Stimulated activated CD8-positive, alpha-beta memory T cell treated with anti-CD3 and anti-CD28 coated beads, Interleukin-15, amount 100 ng/mL, for 24 hours (primary cell): ENCODE measurements at places on chromosomes 5 and 9.

DNA sequence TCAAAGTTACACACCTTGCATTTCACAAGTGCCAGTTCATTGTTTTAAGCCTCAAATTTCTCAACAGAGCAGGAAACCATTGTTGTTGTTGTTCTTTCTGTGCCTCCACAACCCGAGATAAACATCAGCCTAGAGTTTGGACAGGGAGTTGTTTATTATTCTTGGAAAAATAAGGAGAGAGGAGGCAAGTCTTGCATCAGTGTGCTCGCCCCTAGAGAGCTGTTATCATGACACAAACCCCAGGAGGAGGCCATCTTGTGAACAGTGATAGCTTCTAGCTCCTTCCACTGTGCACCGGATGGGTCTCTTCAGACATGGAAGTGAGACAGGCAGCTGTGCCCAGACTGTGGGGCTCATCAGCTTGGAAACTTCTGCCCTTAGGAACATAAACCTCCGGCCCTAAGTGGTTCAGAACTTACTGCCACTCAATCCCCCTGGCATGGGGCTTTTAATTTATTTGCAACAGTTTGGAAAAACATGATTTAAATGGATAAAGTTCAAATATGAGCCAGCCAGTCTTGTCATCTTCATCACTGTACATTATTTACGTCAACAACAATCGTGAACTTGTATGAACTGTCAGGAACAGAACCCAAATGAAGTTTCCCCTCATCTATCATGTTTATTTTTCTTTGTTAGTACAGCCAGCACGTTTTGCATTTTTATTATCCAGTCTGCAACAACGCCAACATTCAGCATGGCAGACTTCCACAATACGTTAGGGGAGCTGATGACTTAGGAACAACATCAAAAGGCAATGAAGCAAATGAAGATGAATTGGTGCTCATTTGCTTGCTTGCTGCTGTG lies 181.7 kb upstream of the S1PR3 start:
- no peak for DNase-seq

DNA sequence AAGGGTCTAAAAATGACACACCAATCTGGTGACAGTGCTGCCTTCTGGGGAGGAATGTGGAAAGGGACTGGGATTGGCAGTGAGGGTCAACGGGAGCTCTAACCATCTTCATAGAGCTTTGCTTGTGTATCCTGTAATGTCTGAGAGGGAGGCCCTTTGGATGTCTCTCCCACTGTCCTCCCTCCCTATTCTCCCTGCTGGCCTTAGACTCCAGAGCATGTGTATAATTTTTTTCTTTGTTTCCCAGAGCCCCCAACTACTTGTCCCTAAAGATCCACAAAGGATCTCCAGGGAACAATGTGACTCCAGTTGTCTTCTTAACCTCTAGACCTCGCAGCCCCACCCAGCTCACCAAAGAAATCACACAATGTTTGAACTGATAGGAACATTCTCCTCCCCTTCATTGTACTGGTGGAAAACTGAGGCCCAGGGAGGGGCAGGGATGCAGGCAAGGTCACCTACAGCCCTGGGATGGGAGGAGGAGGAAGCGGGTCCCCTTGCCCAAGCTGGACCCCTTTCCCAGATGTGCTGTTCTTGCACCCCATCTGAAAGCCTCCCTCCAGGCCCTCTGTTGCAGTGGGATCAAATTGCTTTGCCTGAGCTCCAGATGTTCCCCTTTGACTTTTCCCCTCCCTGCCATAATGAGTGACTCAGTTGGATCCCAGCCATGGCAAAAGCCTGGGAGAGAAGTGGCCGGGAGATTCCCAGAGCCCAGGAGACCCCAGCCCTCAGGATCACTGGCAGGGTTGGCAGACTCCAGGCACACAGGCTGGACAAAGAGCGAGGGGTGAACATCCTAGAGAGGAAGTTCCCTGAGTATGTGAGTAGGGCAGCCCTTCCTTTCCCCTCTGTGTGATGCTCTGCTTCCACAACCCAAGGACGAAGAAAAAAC lies 21.8 kb downstream of the SPARC start:
- DNase-seq, result no peak

- no peak for DNase-seq
Measured at GRCh38 chr9:135220601-135221575, 133.4 kb downstream of the OLFM1 start.

GRCh38 chr9:16391369-16391768 lies 479.1 kb downstream of the BNC2 start:
- DNase-seq, result no peak

DNA sequence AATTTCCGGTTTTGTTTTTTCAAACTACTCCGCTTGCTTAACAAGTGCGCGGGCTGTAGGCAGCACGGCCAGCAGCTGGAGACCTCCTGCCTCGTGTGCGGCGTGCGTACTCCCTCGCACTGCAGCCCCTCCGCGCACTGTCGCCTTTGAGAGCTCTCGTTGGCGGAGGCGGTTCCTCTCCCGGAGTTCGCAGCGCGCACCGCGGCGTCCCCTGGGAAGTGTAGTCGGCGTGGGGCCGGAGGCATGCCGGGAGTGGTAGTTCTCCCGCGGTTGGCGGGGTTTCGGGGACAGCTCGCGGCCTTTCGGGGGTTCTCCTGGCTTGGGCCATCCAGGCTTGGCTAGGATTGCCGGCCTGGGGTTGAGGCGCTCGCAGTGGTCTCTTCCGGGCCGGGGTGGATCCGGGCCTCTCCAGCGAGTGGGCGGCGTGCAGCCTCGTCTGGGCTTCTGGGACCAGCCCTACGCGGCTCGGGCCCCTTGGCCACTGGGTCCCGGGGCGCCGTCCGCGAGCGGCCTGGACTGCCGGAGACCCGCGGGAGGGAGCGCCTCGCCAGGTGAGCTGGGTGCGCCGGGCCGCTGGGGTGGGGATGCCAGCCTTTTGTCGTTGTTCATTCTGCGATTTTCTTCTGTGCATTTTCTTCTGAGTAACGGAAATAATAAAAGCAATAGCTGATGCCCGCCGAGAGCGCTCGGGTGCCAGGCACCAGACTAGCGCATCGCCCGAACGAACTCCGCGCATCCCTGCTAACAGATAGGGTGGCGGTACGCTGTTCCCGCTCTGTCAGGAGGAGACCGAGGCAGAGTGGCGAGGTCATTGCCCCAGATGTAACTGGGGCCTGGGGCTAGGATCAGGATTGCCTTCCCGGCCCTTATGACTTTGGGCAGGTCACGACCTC lies at the start of gene ZNF354C:
Gene ZNF354C (plus strand): TSS at position 258 of the 893 bp plus-strand sequence. CDS start 1,696 bp downstream, outside the sequence.
- DNase-seq, result peak; percentile 65

GRCh38 chr9:124676159-124676551 lies 95.0 kb downstream of the NR6A1 start:
- no peak for DNase-seq

- no peak for DNase-seq
Measured at GRCh38 chr9:135969064-135969683, 8.0 kb upstream of the UBAC1 start.

- no peak for DNase-seq
Measured at GRCh38 chr5:136080113-136080482, 51.3 kb downstream of the TGFBI start.

GRCh38 chr5:151647320-151647861 lies 39.3 kb downstream of the SPARC start:
- no peak for DNase-seq

DNA sequence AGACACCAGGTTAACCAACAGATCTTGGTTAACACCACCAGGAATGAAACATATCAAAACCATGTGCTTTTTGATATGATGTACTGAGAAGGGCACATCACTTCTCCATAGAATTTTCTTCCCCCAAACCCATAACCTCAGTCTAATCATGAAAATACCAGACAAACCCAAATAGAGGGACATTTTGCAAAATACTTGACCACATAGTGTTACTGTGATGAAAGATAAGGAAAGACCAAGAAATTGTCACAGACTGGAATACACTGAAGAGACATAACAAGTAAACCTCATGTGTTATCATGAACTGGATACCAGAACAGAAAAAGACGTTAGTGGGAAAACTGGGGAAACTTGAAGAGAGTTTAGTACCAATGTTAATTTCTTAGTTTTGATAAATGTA lies 74.9 kb upstream of the VCAN start:
- DNase-seq, result no peak

DNA sequence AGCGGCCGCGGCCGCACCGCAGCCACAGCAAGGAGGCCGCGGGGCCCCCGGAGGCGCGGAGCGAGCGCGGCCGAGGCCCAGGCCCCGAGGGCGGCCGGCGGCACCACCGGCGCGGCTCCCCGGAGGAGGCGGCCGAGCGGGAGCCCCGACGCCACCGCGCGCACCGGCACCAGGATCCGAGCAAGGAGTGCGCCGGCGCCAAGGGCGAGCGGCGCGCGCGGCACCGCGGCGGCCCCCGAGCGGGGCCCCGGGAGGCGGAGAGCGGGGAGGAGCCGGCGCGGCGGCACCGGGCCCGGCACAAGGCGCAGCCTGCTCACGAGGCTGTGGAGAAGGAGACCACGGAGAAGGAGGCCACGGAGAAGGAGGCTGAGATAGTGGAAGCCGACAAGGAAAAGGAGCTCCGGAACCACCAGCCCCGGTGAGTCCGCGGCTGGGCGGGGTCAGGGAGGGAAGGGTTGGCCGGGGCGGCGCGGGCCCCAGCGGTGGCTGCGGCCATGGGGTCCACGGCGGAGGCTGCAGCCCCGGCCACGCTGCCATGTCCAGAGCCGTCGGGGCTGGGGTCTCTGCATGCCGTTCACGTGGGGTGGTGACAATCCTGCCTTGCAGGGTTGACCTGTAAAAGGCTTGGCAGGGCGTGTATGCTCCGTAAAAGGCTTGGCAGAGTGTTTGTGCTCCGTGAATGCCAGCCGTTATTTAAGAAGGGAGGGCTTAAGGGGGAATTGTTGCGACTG lies 146.0 kb downstream of the CACNA1B start:
- no peak for DNase-seq

DNA sequence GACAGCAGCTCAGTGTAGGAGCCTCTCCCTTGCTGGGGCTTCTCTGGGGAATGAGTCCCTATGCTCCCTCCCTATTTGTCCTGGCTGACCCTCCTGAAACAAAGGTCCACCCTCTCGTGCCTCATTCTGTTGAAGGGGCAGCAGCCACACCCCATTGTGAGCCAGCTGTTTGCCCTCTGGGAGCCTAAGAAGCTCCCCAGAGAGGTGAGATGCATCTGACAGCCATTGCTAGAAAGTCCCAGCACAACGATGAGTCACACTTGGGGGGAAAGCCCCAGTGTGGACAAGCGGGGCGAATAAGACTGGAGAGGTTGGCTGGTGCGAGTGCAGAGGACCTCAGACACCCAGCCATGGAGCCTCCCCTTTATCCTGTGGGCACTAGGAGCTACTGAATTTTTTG lies 101.4 kb downstream of the PPARGC1B start:
- no peak for DNase-seq

GRCh38 chr9:77647267-77648233 lies 572 bp downstream of the GNA14 start:
- no peak for DNase-seq

DNA sequence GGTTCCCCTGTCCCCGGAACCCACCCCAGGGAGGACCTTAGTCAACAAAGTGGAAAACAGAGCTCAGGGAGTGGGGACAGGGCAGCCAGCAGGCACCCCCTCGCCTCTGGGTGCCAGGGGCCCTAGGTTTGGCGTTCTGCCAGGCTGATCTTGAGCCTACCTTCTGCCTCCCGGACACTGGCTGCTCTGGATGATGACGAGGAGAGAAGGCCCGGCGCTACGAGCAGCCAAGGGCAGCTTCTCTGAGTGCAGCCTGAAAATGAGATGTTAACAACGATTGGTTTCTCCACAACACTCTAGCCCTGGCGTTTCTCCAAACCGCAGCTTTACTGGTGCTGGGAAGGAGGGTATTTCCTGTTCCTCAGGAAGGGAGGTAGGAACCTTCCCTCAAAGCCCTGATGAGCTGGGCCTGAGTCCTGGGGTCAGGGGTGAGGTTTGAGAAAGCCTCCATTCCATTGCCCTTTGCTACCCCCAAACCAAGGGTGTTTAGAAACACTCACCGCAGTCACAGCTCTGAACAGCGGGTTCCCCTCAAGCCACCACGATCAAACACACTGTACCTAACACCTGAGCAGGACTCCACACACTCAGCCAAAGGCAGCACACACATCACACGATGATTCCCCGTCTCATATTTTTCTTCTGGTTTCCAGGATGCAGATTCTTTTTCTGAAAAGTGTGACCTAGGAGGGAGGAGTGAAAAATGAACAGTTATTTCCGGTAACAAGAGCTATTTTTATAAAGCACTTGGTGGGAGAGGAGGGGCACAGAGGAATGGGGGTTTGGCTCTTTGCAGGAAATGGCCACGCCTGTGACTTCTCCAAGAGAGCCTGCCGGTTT lies at the start of gene STING1:
Gene STING1 (minus strand): TSS at position 709 of the 840 bp plus-strand sequence. CDS start 1,054 bp downstream, outside the sequence.
- DNase-seq, result no peak

- no peak for DNase-seq
Measured at GRCh38 chr5:19615661-19616060, 372.3 kb downstream of the CDH18 start.

GRCh38 chr9:136006169-136006568 lies 45.0 kb upstream of the UBAC1 start:
- DNase-seq, result no peak

GRCh38 chr5:129378961-129379360 lies 81.1 kb upstream of the ADAMTS19 start:
- DNase-seq, result no peak

DNA sequence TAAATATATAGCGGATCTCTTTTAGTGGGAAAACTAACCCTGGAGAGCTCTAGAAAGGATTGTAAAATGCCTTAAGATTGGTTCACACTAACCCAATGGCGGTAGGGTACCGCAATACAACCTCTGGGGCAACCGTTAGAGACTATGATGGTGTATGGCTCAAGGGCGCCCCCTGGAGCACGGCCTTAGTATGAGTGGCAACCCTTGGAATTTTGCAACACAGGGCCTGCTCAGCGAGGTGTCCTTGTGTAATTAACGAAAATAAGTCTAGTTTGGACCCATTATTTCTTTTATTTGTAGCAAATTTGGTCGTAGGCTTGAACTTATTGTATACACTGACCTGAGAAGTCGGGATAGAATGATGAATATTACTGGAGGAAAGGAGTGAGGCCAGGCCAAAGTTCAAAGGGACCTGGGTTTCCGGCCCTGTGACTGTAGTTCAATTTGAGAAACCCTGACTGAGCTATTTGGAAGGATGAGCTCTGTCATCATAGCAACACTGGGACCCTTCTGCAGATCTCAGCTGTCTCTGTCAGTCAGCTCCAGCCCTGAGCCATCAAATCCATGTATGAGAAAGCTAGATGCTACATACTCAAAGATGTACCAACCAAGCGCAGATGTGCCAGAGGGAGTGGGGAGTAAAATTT lies 54.8 kb downstream of the CAMK4 start:
- peak; percentile 87 for DNase-seq

GRCh38 chr9:90864779-90865178 lies 63.2 kb downstream of the SYK start:
- DNase-seq, result no peak

GRCh38 chr5:87229780-87230179 lies 37.9 kb upstream of the RASA1 start:
- no peak for DNase-seq

GRCh38 chr5:101035425-101035824 lies 132.3 kb upstream of the ST8SIA4 start:
- DNase-seq, result no peak

- DNase-seq, result no peak
Measured at GRCh38 chr9:91177661-91178280, 183.9 kb downstream of the AUH start.

- DNase-seq, result no peak
Measured at GRCh38 chr9:116945817-116946216, 258.7 kb downstream of the TRIM32 start.
